ENCODE measurements at places on chromosomes 12 and 14.

DNA sequence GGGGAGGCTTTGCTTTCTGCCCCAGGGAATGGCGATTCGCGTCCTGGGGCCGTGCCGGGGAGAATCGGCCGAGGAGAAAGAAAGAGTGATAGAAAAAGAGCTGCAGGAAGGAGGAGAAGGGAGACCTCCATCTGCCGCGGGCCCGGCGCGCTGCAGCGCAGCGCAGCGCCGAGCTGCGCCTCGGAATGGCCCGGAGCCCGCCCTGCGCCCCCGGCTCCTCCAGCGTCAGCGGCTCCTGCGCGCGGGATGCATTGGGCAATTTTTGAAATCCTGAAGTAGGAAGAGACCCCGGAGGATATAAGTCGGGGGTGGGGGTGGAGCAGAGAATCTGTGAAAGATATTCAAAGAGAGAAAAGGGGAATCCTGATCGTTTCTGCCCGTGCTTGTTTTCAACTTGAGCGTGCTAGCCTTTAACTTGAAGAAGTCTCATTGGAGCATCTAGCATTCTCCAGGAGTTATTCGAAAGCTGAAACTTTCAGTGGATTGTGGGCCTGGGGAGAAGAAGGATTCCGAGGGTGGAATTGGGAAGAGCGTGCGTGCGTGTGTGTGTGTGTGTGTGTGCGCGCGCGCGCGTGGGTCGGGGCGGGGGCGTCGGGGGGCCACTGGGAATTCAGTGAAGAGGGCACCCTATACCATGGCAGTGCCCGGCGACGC, 441 bp downstream of the PDE3A start:
- DNase-seq: no peak

- no peak for DNase-seq
These were observed 974.7 kb downstream of the NRXN3 start for GRCh38 chr14:79144896-79145295.

DNA sequence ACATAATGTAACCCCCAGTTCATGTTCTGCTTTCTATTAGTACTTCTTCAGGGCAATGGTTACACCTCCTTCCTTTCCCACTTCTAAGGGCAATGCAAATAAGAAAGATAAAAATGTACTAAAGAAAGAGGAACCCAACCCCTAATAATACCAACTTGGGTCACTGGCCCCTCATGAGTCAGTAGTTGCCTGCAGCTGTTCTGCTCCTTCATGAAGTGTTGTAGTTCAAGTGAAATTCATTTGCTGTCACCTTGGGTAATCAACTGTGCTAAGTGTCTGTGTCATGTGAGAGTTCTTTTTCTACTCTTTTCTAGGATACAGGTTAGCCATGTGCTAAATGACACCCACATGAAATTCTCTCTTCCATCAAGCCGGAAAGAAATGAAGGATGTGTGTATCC, 91.8 kb downstream of the PLXNC1 start:
- DNase-seq: no peak

GRCh38 chr12:118136559-118137003, 657 bp downstream of the PEBP1 start:
- no peak for DNase-seq

DNA sequence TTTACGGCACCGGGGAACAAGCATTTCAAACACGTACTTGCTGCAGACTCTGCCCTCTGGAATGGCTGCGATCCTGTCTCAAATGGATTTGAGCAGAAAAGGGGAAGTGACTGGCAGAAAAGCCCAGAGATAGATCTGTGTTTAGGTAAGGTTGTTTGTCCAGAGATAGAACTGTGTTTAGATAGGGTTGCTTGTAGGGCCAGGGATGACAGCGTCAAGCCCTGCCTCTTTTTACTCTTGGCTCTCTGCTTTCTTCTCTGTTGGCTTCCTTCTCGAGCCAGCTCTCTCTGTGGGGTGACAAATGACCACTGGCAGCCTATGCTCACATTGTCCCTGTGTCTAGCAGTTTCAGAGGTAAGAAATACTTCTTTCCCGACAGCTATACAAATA, 11.4 kb downstream of the DGLUCY start:
- no peak for DNase-seq

DNA sequence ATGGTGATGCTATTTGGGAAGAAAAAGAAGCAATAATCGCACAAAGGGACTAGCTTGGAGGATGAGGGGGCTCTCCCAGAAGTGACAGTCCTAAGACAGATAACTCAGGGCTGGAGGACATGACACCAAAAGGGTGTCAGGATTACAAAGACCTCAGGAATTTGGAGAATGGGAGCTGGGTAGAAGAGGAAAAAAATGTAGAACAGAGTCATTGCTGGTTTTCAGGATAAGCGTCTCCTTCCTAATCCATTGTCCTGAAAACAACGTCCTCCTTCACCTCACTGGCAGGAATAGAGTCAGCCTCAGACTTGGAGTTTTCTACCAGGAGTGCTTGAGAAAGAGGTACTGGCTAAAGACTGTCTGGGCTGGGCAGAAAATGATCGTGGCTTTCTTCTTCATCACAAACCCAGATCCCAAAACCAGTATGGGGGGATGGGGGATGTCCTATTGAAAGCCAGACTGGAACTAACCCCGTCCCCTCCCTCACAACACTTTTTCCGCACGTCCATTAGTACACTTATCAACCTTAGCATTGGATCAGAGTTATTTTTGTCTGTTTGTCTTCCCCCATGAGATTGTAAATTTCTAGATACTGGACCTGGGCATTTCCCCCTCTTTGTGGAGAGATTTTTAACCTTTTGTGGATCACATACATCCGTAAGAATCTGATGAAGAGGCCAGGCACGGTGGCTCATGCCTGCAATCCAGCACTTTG, 14.3 kb downstream of the B4GALNT3 start:
- no peak for DNase-seq

GRCh38 chr14:56331592-56332216, 213.5 kb downstream of the PELI2 start:
- no peak for DNase-seq

DNA sequence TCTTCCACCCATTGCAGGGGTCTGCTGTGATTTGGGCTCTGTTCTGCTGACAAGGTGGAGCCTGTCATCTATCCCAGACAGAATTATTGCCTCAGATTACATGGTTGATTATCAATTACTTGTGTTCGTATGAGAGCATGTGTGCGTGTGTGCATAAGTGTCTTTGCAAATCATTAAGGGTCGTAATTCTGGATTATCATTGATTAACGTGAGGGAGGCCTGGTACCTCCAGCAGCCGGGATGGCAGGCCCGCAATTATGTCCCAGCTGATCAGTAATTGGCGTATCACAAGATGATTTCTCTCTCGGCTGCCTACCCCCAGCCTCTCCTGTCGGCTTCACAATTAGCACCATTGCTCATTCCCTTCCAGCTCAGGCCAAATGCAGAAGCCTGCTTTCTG, 29.6 kb upstream of the IRF2BPL start:
- DNase-seq: no peak

GRCh38 chr14:67746927-67747326, 45.2 kb downstream of the RDH12 start:
- DNase-seq: no peak

DNA sequence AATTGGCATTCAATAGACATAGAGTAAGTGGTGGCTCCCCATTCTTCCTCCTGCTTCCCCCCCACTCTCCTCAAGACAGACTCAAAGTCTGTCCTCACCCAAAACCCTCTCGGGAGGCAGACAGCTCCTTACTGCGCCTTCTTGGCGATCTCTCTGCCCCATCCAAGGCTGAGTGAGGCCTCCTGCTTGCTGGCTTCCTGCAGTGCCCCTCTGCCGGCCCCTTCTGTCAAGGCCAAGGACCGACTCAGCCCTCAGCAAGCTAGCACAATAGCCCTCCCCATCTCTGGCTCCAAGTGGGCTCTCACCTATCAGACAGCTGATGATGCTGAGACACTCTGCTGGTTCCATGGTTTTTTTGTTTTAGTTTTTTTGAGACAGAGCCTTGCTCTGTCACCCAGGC, 62.5 kb upstream of the DLK1 start:
- no peak for DNase-seq
